ENCODE measurements at places on chromosomes 13 and 19.

GRCh38 chr13:112174476-112175110, 107.6 kb downstream of the SOX1 start:
- no peak for DNase-seq

DNA sequence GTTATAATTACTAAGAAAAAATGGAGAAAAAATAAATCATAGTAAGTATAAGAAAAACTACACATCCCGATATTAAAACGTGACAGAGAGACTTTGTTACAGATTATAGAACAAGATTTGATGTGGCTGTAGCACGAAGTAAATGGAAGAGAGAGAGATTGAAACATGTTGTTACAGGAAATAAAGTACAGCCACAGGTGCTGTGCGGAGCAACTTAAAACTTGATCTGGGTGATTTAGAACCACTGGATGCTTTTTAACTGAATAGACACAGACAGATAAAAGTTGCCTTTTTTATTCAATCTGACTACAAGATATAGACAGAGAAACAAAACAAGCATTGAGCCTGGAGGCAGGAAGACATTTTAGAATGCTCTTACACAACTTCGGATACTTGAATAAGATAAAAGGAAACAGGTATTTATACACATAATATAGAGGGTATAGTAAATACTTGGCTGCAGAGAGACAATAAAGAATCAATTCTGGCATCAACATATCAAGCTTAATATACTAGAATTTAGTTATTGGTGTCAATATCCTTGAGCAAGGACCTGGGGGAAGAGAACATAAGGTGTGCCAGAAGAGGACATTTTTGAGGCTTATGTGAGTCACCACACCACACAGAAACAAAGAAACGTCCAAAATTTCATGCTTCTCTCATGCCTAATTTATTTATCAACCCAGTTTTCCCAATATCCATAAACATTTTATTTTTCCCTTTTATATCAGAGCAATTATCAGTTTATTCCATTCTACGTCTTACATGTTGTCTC, 548.5 kb downstream of the SLITRK1 start:
- DNase-seq = no peak

DNA sequence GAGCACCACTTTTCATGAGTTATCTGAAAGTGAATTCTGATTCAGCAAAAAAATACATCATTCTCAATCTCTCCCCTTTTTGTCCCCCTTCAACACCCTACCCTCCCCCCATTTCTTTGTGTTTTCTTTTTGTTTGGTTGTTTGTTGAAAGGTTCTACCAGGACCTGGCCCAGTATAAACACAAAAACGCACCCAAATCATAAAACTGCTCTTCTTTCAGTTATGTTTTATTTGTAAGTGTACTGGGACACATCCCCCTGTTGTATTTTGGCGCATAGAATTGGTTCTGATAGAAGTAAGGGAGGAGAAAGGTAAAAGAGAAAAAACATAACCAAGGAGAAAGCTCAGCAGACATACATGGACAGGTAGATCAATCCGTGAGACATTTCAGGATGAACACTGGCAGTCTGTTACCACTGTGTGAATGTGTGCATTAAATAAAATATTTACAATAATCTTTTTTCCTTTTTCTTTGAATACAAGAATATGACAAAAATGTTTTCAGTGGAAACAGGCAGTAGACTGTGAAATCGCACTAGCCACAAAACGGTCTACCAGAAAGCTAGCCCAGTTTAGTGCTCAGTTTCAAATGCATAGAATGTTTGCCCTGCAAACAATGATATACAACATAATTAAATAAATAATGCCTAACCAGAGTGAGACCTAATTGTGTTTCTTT, 4.2 kb downstream of the POU4F1 start:
- no peak for DNase-seq

- DNase-seq = no peak
Observed at GRCh38 chr13:66033924-66034323, 1196.2 kb downstream of the PCDH9 start.

DNA sequence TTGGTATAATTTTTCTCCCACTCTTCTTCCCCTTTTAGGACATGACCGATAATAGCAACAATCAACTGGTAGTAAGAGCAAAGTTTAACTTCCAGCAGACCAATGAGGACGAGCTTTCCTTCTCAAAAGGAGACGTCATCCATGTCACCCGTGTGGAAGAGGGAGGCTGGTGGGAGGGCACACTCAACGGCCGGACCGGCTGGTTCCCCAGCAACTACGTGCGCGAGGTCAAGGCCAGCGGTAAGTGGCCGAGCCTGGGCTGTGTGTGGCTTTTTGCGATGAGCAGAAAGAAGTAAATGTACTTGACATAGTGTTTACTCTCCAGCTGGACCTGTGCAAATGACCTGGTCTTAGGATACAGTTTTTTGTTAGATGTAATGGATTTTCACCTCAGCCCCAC, 102.5 kb downstream of the ARHGEF7 start:
- DNase-seq = no peak

DNA sequence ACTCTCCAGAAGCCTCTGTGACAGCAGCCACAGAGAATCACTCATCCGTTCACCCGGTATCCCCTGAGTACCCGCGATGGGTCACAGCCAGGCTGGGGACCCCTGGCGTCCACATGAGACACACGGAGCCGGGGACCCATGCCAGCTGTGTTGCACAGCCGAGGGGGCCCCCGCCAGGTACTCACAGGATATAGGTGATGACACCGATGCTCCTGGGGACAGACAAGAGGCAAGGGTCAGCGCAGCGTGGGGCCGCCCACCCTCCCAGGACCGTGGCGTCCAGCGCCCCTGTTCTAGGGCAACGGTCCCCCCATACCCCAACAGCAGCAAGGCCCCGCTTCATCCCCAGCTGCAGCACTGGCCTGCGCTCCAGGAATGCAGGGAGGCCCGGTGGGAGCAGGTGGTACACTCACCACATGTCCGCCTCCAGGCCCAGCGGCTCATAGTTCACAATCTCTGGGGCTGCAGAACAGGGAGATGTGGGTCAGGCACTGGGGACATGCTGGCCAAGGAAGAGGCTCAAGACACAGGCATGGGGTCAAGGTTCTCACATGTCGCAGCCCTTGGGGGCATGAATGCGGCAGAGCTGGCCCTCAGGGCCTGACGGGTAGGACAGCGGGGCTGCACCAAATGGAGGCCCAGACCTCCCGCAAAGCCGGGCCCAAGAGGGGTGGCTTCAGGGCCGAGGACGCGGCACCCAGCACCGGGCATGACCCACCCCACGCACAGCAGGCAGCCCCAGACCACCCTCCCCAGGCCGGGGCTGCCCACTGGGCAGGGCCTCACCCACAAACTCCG, 7.2 kb downstream of the DAPK3 start:
- no peak for DNase-seq

- no peak for DNase-seq
Observed at GRCh38 chr13:113470073-113470472, 16.8 kb upstream of the ADPRHL1 start.

Measured in posterior cingulate gyrus (tissue), 11 donors.